ENCODE measurements at places on chromosomes 7 and 10. TPM values are rescaled to one million over a fixed set of nuclear protein-coding genes. Genes with fewer than 3 reads are reported as not detected.

- H3K36me3 ChIP-seq, result no peaks in the 10 kb centered on the region
- peaks cover 10% of the 10 kb centered on the region for H3K4me1 ChIP-seq
- DNase-seq, result no peak
- peaks cover 65% of the 10 kb centered on the region for H3K27me3 ChIP-seq
Measured at GRCh38 chr10:131427281-131427680, 115.8 kb upstream of the TCERG1L start.

DNA sequence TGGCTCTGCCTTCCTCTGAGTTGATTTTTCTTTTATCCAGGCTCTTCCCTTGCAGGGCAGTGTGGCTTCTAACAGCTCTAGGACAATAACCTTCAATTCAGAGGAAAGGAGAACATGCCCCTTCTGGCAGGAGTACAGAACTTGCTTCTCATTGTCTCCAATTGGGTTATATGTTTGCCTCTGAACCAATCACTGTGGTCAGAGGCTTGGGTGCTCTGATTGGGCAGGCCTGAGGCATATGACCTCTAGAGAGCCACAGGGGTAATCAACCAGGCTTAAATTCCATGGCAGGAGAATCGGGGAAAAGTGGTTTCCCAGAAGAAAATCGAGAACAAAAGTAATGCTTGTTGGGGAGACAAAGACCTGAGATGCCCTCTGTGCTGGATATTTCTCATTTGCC is 240.0 kb downstream of the REEP3 start:
- H3K36me3 ChIP-seq, result no peaks in the 10 kb centered on the region
- no peaks in the 10 kb centered on the region for H3K27me3 ChIP-seq
- peaks cover 23% of the 10 kb centered on the region for H3K4me1 ChIP-seq

DNA sequence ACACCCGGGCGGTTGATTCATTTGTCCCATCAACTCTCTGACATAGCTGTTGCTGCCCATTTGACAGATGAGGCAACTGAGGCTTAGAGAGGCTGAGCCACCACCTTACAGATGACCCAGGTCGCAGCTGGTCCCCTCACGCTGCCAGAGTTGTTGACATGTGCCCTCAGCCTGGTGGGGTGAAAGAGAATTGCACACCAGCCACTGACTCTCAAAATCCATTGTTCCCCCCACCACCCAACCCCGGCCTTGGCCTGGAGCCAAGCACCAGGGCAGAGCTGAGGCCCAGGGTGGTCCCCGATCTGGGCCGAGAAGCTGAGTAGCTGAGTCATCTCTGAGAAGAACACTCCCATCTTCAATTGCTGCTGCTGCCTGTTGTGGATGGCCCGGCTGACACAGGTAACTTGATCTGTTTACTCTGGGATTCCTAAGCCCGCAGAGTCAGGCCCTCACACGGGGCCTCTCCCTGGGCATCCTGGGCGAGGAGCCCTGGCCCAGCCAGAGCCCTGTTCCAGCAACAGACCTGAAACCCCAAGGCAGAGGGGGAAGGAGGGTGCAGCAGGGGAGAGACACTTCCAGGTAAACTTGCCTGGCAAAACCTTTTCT is 27.5 kb downstream of the PVRIG start:
- peak; percentile 47 for DNase-seq
- H3K4me1 ChIP-seq, result peaks cover 33% of the 10 kb centered on the region
- H3K27ac ChIP-seq, result peak overlapping the region; percentile 95

DNA sequence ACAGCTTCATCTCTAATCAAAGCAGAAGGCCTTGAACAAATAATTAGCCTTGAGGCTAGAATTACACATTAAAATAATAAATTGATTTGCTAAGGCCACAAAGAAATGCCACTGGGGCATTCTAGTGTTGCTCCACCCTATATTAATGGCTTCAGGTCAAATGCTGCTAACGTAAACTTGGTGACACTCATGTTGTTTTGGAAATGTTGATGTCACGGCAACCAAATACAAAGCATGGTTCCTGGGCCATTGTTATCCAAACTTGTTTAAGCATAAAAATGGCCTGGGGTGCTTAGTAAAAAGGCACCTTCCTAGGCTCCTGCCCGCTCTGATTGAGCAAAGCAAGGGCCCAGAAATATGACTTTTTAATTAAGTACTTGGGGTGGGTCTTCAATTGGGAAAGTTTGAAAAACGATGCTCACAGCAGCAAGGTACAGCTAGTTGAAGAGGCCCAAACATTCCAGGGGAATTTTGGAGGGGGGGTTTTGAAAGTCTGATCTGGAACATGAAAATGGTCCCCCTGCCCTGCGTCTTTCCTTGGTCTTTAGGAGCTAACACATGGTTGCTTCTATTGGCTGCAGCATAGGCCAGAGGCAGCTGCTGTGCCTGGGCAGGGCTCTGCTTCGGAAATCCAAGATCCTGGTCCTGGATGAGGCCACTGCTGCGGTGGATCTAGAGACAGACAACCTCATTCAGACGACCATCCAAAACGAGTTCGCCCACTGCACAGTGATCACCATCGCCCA is 67.8 kb downstream of the ABCC2 start:
- H3K36me3 ChIP-seq, result no peaks in the 10 kb centered on the region
- H3K4me3 ChIP-seq, result no peak overlapping the region
- peaks cover 2% of the 10 kb centered on the region for H3K4me1 ChIP-seq

GRCh38 chr10:115706026-115706425 is 567.0 kb downstream of the GFRA1 start:
- H3K27me3 ChIP-seq, result no peaks in the 10 kb centered on the region
- peaks cover 21% of the 10 kb centered on the region for H3K4me1 ChIP-seq

GRCh38 chr10:18059826-18060559 is 80.2 kb upstream of the CACNB2 start:
- DNase-seq, result no peak
- H3K36me3 ChIP-seq, result no peaks in the 10 kb centered on the region
- no peaks in the 10 kb centered on the region for H3K4me1 ChIP-seq
- H3K27ac ChIP-seq, result no peak overlapping the region

GRCh38 chr7:101527844-101528667 is 101.0 kb downstream of the MYL10 start:
- no peak overlapping the region for H3K27ac ChIP-seq
- no peak for DNase-seq
- H3K4me1 ChIP-seq, result peaks cover 4% of the 10 kb centered on the region
- H3K4me3 ChIP-seq, result no peak overlapping the region
- no peaks in the 10 kb centered on the region for H3K27me3 ChIP-seq

- peaks cover 17% of the 10 kb centered on the region for H3K4me1 ChIP-seq
- H3K27me3 ChIP-seq, result no peaks in the 10 kb centered on the region
- no peak overlapping the region for H3K4me3 ChIP-seq
Measured at GRCh38 chr7:138297526-138297925, 162.5 kb upstream of the TRIM24 start.

SPDYE9 gene
- total RNA-seq, result 0.18 TPM

CYP26C1 gene
- 0.44 TPM for total RNA-seq

PODXL gene
- 216 TPM for total RNA-seq

OPALIN gene
- total RNA-seq, result not detected

GSAP gene
- 18.4 TPM for total RNA-seq

UPK3B gene
- total RNA-seq, result 49.5 TPM

Measured in mesothelial cell of epicardium (in vitro differentiated cells).